ENCODE measurements at places on chromosomes 6 and 20. TPM values are rescaled to one million over a fixed set of nuclear protein-coding genes. Genes with fewer than 3 reads are reported as not detected.

GRCh38 chr6:112231594-112232060 is 22.7 kb downstream of the LAMA4 start:
- no peak for DNase-seq

DNA sequence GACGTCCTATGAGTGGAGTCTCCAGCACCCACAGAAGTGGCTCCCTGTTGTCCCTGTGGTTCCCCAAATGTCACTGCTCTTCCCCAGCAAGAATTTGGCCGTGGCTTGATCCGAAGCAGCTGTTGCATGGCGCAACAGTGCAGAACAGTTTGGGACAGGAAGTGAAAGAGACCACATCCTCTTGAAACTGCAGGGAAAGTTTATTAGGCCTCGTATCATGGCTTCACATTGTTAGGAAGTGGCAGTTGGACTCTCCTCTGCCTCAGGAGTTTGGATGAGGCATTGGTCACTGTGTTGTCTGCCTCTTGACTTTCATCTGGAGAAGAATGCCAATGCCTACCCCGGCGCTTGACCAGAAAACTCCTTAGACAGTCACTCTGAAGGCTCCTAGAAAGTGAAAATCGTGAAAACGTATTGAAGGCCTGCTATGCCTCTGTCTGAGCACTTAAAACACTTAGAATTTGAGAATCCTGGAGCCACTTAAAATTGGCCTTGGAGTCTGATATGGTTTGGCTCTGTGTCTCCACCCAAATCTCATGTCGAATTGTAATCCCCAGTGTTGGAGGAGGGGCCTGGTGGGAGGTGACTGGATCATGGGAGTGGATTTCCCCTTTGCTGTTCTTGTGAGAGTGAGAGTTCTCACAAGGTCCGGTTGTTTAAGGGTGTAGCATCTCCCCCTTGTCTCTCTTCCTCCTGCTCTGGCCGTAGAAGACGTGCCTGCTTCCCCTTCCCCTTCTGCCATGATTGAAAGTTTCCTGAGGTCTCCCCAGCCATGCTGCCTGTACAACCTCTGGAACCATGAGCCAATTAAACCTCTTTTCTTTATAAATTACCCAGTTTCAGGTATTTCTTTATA is 334.9 kb upstream of the JARID2 start:
- peak; percentile 22 for DNase-seq

- DNase-seq: no peak
Observed at GRCh38 chr6:152329638-152330448, 307.3 kb downstream of the SYNE1 start.

GRCh38 chr6:37696841-37697662 is 631 bp downstream of the MDGA1 start:
- peak; percentile 17 for DNase-seq

Gene TENT5A
- total RNA-seq: 7.4 TPM

- no peak for DNase-seq
Observed at GRCh38 chr20:14830899-14831298, 493.5 kb upstream of the FLRT3 start.

Gene EMILIN3
- not detected for total RNA-seq

DNA sequence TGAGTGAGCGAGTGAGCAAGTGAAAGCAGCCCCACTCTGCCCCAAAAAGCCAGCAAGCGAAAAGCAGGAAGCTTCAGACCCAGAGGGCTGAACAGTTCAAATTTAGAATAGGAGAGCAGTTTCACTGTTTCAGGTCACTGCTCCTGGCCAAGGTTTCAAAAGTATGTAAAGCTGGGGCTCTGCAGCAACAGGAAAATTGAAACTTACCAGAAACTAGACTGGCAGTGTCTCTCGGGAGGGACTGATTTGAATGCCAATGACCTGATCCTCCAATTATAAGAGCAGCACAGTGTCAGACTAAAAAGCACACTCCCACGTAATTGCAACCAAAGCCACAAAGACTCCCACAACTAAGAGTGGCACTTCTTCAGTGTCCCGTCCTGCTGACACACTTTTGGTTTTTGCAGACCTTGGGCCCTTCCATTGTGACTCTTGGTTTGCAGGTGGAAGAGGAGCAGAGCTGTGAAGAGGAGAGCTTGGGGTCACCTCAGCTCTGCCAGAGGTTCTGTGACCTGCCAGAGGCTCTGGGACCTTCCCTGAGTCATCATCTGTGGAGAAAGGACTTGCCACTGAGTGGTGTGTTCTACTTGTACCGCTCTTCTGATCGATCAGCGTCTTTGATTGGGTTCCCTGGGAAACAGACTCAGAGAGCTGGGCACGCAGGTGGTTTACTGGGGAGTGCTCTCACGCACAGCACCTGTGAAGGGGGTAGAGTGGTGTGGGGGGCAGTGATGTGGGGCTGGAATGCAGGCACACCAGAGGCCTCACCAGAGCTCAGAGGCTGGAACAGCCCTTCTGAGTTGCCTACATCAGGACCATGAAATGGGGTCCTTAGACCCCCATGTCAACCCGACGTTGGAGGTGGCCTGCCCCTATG is 52.7 kb upstream of the PTGIS start:
- no peak for DNase-seq

Gene DSTN
- total RNA-seq: 31.9 TPM

GRCh38 chr20:38203981-38204357 is 38.9 kb upstream of the TGM2 start:
- no peak for DNase-seq

- DNase-seq: no peak
Observed at GRCh38 chr6:88365230-88365629, 199.1 kb upstream of the CNR1 start.

Gene SPEF1
- not detected for total RNA-seq

- no peak for DNase-seq
Observed at GRCh38 chr6:108002365-108003221, 44.6 kb upstream of the SEC63 start.

Gene SPACA1
- not detected for total RNA-seq

GRCh38 chr20:38608188-38608587 is 6.6 kb downstream of the ARHGAP40 start:
- DNase-seq: no peak

Gene EIF6
- total RNA-seq: 54.7 TPM

- DNase-seq: no peak
Observed at GRCh38 chr20:1210501-1210900, 7.2 kb downstream of the C20orf202 start.

- DNase-seq: no peak
Observed at GRCh38 chr20:33291416-33291815, 8.4 kb downstream of the BPIFB1 start.

Gene THEMIS
- total RNA-seq: 128 TPM

DNA sequence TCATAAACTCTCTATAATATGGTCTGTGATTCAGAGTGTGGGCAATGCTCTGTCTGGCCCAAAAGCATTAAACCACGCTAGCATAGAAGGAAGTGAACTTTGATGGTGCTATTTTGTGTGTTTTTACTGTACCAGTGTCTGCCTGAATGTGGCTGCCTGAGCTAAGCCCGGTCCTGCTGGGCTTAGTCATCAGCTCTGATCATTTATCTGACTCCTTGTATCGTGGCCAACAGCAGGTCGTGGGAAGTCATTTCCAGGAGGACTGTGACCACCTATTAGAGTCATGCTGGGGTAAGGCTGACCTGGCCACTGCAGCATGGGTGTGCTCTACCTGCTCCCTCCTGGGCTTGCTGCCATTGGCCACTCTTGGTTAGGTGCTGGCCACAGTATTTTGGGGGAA is 239.1 kb upstream of the CEP162 start:
- DNase-seq: no peak

DNA sequence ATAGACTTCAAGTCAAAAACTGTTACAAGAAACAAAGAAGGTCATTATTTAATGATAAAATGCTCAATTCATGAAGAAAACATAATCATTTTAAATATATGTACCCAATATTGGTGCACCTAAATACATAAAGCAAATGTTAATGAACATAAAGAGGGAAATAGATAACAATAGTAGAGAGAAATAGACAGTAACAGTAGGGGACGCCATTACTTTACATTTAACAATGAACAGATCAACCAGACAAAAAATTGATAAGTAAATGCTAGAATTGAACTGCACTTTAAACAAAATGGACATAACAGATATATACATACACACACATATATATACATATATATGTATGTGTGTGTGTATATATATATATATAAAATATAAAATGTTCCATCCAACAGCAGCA is 37.4 kb downstream of the IL22RA2 start:
- no peak for DNase-seq

- DNase-seq: no peak
Observed at GRCh38 chr6:783966-784735, 91.2 kb upstream of the EXOC2 start.
